Activated gamma-delta T cell treated with Interleukin-2 at 50 U/mL for 16 hours (primary cell): ENCODE measurements at places on chromosomes 1 and 21.

DNA sequence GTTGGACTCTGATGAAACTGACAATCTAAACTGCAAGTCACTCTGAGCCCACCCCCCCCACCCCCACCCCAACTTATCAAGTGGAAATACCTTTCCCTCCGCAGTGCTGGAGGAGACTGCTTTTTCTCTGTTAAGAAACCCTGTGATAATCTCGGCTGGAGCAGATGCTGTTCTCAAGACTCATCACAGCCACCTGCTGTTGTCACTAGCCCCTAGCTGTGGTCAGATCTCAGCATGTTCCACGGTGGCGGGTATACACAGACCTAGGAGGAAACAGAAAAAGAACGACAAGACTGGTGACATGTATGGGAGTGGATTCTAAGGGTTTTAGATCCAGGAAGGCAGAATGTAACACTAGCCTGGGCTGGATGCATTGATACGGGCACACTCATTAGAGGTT is 2.3 kb downstream of the ACTL8 start:
- no peak for DNase-seq

DNA sequence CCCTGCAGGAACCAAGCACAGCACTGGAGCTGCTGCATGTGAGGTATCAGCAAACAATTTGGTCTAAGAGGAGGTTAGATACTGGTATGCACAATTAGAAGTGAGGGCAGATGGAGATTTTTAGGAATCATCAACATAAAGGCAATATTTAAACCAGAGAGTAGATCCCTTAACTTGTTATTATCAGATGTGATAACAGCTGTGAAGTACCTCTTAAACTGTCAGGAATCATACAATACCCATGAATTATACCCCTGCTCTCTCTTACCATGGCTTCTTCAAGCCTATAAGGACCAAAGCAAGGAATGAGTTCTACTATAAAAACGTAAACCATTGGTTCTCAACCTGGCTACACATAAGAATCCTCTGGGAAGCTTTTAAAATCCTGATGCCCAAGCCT is 3.9 kb downstream of the BCAR3 start:
- DNase-seq = no peak

- no peak for DNase-seq
Observed at GRCh38 chr1:24643363-24644099, 429 bp downstream of the SRRM1 start.

- DNase-seq = no peak
Observed at GRCh38 chr1:119784191-119784781, 15.6 kb upstream of the HMGCS2 start.

- no peak for DNase-seq
Observed at GRCh38 chr1:18347559-18347958, 133.2 kb upstream of the KLHDC7A start.

DNA sequence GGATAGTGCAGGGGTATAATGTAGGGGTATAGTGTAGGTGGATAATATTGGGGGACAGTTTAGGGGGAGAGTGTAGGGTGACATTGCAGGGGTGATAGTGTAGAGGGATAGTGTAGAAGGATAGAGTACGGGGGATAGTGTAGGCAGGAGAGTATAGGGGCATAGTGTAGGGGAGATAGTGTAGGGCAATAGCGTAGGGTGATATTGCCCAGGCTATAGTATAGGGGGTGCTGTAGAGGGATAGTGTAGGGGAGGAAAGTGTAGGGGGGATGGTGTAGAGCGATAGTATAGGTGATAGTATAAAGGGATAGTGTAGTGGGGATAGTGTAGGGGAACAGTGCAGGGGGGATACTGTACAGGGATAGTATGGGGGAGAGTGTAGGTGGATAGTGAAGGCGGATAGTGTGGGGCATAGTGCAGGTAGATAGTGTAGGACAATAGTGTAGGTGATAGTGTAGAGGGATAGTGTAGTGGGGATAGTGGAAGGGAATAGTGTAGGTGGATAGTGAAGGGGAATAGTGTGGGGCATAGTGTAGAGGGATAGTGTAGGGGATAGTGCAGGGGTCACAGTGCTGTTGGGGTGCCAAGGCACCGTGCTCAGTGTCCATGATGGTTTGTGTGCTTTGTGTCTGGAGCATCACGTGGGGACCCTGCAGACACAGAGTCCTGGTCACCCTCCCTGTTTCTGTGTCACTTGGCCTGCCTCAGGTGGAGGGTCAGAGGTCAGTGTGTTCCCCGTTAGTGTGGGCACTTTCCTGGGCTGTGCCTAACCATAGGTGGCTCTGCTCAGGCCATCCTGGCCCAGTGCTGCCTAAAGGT is 10.5 kb upstream of the ARF1 start:
- no peak for DNase-seq

GRCh38 chr21:45859762-45860357 is 121.7 kb upstream of the COL6A1 start:
- DNase-seq = no peak

DNA sequence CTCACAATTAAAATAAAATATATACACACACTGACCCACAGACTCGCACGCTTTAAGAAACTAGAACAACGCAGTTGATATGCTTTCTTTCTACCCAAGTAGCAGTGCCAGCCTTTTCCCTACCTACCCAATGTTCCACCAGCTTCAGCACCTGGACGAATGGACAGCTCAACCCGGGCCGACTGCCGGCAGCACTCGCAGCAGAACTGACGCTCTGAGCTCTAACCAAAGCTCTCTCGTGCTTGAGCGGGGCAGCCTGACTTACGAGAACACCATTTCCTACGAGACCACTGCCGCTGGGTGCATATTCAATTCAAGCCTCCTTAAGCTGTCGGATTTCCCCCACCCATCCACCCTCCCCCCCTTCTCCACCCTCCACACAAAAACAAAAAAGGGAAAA is 127.4 kb upstream of the DPYD start:
- peak; percentile 60 for DNase-seq

DNA sequence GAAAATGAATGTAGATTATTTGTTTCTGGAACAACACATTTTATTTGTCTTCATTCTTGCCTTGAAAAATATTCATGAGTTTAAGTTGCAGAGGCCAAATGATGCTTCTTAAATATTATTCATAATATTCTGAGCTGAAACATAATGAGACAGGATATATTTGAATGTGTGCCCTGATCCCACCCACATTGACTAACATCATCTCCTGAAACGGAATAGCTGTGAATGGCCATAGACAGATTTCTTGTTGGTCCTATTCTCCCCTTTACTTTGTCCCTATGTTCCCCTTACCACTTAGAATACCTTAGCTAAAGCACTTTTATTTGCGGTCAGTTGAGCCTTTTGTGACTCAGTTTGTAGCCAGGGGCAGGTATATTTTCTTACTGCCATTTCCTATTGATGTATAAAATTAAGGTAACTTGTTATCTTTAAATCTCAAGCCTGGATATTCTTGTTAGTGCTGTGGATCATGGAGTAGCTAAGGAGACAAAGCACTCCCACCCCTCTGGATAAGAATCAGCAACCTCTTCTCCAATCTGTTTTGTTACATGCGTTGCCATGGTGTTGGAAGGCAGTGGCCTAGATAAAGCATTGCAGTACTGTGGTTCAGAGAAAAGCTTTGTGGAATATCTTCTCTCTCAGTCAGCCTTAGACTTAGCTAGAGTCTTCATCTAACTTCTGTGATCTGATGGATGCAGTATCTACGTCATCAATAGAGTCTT is 478.5 kb upstream of the DEPDC1 start:
- DNase-seq = no peak

GRCh38 chr1:35600593-35600992 is 27.5 kb downstream of the TFAP2E start:
- no peak for DNase-seq

GRCh38 chr1:11860587-11860986 is 1.8 kb upstream of the NPPB start:
- no peak for DNase-seq

DNA sequence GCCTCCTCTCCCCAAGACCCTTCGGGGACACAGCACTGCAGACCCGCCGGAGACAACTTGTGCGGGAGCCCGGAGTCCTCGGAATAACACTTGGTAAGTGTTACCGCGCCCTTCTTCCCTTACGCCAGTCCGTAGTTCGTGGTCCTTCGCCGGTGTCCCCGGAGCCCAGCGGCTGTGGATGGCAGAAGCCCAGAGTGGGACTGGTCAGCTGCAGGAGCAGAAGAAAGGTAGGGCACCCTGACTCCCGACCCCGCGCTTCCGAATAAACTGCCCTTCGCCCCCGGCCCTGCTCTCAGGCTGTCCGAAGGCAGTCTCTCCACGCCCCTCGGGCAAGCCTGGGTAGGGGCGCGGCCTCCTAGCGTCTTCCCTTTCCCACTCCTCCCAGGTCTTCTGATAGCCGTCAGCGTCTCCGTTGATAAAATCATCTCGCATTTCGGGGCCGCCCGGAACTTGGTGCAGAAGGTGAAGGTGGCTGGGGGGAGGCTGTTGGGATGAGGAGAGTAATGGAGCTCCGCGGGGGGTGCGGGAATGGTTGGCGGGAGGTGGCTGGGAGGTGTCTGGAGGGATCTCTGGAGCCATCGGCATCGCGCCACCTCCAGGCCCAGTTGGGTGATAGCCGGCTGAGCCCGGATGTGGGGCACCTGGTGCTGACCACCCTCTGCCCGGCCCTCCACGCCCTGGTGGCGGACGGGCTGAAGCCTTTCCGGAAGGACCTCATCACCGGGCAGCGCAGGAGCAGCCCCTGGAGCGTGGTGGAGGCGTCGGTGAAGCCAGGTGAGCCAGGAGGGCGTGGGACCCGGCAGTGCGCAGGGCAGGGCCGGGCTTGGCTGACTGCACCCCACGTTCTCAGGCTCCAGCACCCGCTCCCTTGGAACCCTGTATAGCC is 4.3 kb downstream of the RUSC1 start:
- no peak for DNase-seq

DNA sequence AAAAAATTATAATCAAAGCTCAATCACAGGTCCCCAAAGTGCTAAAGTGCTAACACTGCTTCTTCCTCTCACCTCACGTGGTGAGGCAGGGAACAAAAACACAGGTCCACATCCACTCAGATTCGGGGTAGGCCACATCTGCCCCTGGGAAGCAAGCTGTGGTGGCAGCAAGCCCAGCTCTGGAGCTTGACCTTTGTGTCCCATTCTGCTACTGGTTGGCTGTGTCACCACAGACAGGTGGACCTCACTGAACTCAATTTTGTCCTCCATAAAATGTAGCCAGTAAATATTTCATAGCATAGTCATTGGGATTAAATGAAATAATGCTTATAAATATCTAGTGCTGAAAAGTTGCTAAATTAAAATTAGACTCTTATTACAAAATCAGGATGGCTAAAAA is 8.5 kb downstream of the AZIN2 start:
- DNase-seq = no peak

DNA sequence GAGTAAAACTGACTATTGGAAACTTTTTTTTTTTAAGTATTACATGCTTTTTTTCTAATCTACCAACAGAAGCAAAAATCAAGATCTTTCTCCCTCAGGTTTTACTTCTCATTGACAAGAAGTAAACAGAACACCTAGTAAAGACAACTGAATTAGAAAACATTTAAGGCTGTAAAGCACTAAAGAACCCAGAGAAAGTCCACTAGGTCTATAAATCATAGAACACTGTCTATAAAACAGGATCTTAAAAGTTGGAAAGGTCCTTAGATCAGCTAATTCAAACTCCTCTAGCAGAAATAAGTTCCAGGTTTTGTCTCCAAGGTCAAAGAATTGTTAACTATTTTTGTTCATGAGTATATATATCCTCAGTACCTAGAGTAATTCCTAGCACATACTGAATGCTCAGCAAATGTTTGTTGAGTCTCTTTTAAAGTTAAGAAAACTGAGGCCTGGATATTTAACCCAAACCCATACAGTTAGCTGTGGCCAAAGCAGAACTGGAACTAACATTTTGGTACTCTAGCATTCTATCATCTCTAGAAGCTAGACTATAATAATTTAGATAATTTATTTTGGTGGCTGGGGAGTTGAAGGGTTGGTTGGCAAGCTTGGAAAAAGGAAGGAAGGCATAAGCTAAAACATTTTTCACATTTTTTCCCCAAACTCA is 3.0 kb downstream of the EPS15 start:
- no peak for DNase-seq

- DNase-seq = no peak
Observed at GRCh38 chr1:1763657-1764621, 14.3 kb downstream of the NADK start.

DNA sequence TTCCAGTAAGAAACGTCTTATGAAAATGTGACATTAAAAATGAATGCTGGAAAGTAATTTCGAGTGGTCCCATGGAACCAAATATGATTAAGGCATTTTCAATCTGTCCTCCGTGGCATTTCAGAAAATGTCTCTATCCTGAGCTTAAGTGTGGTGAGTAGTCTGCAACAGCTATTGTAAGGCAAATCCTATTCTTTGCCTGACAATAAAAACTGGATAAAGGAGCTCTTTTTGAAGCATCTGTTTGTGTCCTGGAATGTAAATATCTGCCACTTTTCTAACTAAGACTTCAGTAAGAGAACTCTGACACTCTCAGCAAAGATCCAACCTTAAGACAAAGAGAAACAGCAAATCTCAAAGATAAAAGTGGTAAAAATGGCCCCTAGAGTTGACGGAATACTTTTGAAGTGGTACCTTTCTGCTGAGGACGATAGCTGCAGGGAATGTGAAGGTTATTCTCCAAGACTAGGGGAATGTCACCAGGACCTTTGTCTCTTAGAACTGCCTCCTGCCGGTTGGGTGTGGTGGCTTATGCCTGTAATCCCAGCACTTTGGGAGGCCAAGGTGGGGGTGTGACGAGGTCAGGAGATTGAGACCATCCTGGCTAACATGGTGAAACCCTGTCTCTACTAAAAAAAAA is 486.7 kb upstream of the ZP4 start:
- DNase-seq = no peak

GRCh38 chr1:203590603-203591002 is 36.0 kb upstream of the ATP2B4 start:
- no peak for DNase-seq

- DNase-seq = no peak
Observed at GRCh38 chr1:66370462-66370971, 163.4 kb upstream of the SGIP1 start.
